ENCODE measurements at places on chromosomes 1 and 21.

DNA sequence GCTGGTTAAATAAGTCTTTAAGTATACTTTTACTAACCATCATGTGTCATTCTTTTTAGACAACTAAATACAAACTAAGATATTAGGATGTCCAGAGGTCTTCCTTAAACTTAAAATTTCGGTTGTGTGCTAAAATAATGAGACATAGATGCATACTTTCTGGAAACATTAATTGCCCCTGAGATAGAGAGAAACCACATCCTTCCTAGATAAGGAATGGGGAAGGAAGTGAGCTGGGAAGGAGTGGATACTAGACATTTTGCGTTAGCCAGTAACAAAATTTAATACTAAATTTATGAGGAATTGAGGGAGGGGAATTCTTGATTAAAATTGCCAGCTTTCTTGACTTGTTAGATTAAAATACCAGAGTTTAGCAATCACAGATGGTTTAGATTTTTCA, 37.1 kb upstream of the PTGS2 start:
- DNase-seq = no peak

DNA sequence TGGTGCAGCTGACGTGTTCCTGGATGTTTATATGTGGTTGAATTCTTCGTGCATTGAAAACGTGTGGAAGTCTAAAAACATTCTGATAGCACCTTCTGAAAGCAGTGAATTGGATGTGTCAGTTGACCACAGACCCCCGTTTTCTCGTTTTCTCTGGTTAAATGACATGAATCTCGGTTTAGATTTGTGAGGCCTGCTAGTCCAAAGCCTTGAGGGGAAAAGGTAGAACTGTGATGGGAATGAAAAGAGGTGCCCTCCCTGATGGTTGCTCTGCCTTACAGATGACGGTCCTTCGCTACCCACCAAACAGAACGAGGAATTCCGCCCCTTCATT, 8.9 kb downstream of the RER1 start:
- DNase-seq = no peak

DNA sequence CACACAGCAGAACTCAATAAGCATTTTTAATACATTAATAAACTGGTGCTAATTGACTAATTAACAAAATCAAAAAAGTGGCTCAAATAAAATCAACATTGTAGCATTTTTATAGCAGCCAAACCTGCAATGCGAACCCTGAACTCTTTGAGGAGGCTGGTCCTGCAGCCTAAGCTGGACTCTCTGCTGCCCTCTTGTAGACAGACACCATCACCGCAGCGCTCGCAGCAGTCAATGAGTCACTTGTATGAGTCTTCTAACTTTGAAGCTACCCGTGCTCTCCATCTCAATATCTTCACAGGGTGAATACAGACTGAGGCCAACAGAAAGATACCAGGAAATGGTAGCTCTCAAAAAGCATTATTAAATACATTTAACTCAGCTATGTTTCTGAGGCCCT, 9.7 kb upstream of the KRTAP7-1 start:
- no peak for DNase-seq

- DNase-seq = no peak
These were observed 49.3 kb downstream of the LPGAT1 start for GRCh38 chr1:211781260-211781659.

- no peak for DNase-seq
These were observed 150.9 kb downstream of the PHTF1 start for GRCh38 chr1:113608399-113608798.

- no peak for DNase-seq
These were observed 107.2 kb downstream of the ARHGEF10L start for GRCh38 chr1:17646444-17647280.

DNA sequence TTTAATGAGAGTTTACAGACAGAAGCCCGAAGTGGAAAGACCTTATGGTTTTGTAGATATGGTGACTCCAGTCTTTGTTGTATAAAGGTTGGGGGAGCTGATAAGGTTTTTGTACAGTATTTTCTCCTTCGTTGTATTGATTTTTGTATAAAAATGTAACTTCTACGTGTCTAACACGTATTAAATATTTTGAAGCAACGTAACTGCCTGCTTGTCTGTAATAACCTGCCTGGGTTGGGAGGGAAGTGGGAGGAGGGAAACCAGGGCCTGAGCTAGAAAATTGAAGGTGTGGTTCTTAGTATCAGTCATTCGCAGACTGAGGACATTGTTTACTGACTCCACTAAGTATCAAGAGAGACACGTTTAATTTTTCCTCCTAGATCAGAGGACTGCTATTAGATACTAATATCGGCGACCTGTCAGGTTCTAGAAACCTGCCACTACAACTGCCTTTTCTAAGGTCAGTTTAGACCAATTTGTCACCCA, 2.2 kb downstream of the IER5 start:
- DNase-seq = peak; percentile 40

- DNase-seq = no peak
These were observed 413.4 kb downstream of the HLX start for GRCh38 chr1:221292652-221293051.

- no peak for DNase-seq
These were observed 1.6 kb downstream of the EPS15 start for GRCh38 chr1:51517361-51518032.

GRCh38 chr1:64823691-64824476, 79.0 kb downstream of the RAVER2 start:
- peak; percentile 22 for DNase-seq

GRCh38 chr1:236604905-236605806, 840 bp upstream of the HEATR1 start:
- DNase-seq = no peak
